NCI-H2171 treated with DMSO at 0.1 percent for 48 hours (cell line): ENCODE measurements at places on chromosomes 16 and 17.

DNA sequence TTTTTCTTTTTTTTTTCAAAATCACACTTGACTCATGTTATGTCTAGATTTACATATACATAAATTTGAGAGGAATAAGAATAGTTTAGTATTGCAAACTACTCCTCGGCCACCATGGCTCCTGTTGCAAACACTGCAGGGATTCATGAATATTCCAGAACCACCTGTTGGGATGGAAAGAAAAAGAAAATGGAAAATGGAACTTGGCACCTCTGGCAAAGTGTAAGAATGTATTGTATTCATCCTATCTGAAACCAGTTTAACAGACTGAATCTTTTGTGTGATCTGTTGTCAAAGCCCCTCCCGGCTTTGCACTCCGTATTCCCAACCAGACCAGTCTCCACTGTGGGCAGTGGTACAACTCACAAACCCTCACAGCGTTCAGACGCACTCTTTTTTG is 124.4 kb downstream of the SPECC1 start:
- no peak for DNase-seq

DNA sequence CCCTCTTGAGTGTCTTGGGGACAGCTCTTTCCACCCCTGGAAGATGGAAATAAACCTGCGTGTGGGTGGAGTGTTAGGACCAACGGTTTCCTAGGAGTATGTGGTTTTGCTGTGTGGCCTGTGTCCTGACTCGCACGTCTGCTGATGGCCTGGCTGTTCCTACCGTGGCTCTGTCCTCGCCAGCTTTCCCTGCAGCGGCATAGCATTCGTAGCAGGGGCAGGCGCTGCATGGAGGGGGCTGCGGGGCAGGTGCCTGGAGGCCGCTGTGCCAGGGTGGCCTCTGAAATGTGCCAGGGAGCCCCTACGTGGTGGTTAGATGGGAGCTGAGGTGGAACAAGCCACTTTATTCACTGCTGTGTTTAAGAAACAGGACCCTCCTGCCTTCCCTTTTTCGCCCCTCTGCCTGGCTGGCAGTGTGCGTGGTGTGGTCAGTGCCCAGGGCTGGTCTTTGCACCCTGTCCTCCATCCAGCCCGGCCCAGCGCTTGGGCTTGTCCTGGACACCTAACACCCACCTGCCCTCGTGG is 10.6 kb downstream of the SLC16A3 start:
- no peak for DNase-seq

DNA sequence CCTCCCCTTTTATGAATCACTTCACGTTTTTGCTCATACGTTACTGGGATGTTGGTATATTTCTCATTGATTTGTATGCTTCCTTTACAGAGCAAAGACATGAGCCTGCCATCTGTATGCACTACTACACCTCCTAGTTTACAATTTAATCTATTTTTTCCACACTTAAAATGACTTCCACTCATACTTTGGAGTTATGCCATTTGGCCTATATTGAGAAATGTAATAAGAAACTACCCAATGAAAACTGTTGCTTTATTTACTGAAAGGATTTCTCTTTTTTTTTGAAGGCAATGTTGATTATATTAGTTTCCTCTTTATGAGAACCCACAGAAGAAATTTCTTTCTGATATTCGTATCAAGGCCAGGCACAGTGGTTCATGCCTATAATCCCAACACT is 43.1 kb downstream of the DUSP14 start:
- no peak for DNase-seq

GRCh38 chr17:43614561-43614960 is 47.2 kb downstream of the MEOX1 start:
- no peak for DNase-seq

DNA sequence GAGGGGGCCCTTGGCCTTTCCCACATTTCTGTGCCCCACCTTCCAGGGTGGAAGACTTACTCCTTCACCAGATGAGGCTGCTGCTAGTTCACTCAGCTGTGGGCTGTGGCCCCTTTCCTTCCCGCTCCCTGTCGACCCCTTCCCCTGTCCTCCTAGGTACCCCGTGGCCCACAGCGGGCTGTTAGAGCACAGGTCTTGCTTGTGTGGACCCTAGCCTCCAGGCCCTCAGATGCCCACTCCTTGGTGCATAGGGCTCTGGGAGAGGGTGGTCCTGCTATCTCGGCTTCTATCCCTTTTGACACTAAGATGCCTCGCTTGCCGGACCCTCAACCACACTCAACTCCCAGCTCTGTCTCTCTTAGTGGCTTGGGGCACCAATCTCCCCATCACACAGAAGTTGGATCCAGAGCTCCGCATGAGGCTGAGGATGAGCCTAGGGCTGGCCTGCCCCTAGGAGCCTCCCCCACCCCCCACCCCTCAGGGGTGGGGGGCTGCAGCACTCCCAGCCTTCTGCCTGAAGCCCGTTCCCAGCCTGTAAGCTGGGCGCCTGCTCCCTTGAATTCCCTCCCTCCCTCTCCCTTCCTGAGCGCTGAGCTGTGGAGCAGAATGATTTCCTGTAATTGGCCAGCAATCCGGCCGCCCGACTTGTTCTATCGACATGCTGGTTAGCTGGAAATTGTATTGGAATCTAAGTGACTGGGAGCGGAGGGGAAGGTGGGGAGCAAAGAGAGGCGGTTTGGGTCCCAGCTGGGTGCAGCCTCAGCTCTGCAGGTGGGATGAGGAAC is 30.9 kb downstream of the DCAKD start:
- no peak for DNase-seq

DNA sequence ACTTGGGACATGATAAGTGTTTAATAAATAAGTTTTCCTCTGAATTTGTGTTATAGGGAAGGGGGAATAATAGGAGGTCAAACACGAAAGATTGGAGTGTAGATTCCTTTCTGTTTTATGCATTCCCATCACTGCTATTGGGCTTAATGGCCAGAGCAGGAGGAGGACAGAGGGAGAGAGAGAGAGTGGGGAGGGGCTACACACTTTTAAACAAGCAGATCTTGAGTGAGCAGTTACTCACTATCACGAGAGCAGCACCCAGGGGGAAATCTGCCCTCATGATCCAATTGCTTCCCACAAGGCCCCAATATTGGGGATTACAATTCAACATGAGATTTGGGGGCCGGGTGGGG is 505.0 kb downstream of the GRIN2A start:
- DNase-seq: no peak

DNA sequence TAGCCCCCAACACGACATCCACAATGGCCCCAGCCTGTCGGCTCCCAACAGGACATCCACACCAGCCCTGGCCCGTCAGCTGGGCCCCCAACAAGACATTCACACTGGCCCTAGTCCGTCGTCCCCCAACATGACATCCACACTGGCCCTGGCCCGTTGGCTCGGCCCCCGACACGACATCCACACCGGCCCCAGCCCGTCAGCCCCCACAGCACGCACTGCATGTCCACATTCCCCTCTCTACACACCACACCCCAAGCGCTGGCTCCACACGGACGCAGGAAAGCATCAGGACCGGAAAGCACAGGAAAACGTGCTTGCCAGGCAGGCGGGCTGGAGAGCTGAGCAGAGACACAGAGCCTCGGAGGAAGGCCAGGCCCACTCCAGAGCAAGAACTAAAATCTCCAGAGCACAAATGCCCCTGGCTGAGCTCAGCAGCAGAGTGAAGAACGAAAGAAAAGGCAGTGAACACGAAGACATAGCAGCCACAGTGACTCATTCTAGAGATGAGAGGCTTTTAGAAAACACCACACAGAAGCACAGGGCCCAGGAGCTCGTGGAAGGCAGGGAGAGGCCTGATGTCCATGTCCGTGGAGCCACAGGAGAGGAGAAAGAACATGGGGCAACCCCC is 50.6 kb downstream of the LMF1 start:
- DNase-seq: no peak

DNA sequence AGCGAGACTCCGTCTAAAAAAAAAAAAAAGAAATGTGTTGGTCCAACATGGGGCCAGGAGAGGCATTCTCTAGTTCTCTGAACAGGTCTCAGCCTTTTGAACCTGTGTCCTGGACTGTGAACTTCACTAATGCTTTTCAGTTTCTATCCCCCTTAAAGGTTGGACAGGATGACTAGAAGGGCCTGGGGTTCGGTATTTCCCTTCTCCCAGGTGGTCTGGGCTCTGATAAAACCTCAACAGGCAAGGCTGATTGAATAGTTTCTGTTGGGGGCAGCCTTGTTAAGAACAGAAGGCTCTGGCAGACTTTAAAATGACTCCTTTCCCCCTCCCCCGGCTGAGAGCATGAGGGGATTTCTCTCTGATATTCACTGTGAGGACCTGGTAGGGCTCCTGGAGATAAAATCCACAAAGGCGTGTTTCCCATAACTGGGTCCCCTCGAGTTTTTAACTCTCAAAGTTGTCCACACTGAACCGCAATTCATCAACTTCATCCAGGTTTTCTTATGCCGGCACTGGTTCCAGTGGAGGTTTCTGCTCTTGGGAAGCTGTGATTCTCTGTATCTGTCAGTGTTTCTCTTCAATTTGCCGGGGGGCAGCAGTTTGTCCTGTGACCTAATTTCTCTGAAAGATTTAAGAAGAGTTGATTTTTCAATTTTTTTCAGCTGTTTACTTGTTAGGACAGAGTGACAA is 91.3 kb downstream of the METRNL start:
- DNase-seq: no peak
